ENCODE measurements at places on chromosomes 1 and 21. TPM values are rescaled to one million over a fixed set of nuclear protein-coding genes. Genes with fewer than 3 reads are reported as not detected.

DNA sequence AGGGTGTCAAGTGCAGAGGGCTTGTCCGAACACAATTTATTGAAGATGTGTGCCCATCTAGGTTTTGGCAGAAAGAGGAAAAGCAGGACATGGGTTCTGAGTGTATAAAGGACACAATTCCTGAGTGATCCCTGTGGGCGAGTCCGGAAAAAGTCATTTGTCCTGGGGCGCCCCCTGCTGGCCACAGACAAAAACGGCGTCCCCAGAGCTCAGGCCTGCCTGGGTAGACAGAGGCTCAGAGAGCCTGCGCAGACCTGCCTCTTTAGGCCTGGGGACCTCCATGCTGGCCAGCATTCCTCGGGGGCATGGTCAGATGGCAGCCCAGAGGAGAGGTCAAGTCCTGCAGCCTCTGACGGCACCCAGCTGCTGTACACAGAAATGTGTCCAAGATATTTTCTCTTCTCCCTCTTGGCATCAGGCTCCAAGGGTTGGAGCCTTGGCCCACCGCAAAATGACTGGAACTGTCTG is 65.5 kb upstream of the LRP8 start:
- H3K27me3 ChIP-seq: no peaks in the 10 kb centered on the region
- peak; percentile 86 for DNase-seq
- H3K27ac ChIP-seq: no peak overlapping the region
- no peaks in the 10 kb centered on the region for H3K4me1 ChIP-seq
- no peaks in the 10 kb centered on the region for H3K36me3 ChIP-seq

The C1orf116 gene
- 130 TPM for total RNA-seq

The TDRD5 gene
- 0.37 TPM for total RNA-seq

The AGT gene
- total RNA-seq: 3.5 TPM

- H3K4me1 ChIP-seq: peaks cover 3% of the 10 kb centered on the region
- H3K27me3 ChIP-seq: no peaks in the 10 kb centered on the region
- H3K36me3 ChIP-seq: no peaks in the 10 kb centered on the region
- H3K4me3 ChIP-seq: peak overlapping the region; percentile 29
- peak overlapping the region; percentile 86 for H3K27ac ChIP-seq
- DNase-seq: peak; percentile 91
Measured at GRCh38 chr21:45555557-45556301, 13.5 kb upstream of the SLC19A1 start.

The ESRRG gene
- total RNA-seq: 4.5 TPM

DNA sequence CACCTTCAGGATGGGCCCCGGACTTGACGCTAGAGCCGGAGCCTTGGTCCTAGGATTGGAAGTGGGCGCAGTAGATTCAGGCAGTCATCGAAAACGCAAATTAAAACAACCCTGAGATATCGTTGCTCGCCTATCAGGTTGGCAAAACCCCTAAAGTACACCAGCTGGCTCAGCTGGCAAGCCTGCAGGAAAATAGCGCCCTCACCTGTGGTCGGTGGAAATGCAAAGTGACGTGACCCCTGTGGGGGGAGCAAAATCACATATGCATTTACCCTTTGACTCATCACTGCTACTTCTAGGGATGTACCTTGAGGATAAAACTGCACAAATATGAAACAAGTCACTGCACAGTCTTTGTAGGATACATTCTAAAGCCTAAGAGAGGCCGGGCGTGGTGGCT is 170.3 kb upstream of the TMEM51 start:
- peaks cover 16% of the 10 kb centered on the region for H3K4me1 ChIP-seq
- no peak overlapping the region for H3K4me3 ChIP-seq
- H3K27ac ChIP-seq: no peak overlapping the region
- no peak for DNase-seq
- no peaks in the 10 kb centered on the region for H3K27me3 ChIP-seq

The AUNIP gene
- 1.1 TPM for total RNA-seq

DNA sequence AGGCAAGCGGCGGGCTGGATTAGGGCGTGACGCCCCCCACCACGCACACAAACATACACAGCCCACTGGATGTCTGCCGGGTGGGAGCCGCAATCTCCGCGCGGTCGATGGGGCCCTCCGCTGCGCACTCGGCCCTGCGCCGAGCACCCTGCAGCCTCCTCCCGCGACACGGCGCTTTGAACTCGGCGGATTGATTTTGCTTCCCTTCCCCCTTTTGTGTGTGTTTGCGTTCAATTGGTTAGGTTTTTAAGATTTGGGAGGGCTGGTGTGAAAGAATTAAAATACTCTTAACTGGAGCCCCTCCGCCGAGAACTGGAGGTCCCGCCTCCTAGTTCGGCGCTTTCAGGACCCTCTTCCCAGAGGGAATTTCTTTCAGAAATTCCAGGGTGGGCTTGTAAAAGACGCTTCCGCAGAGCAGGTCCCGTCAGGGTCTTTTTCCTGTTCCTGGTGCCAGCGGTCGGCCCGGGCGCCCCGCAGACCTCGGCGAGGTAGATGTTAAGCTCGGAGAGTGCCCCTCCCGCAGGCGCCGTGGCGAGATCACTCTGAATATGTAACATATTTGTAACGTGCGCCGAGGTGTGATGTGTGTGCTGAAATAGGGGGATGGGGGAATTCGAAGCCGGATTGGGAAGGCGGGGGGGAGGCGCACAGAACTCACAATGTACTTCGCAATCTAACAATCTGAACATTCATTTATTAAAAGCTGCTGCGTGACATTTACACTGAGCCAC is 8.0 kb upstream of the BARHL2 start:
- H3K36me3 ChIP-seq: no peaks in the 10 kb centered on the region
- DNase-seq: no peak
- no peak overlapping the region for H3K27ac ChIP-seq
- H3K4me1 ChIP-seq: no peaks in the 10 kb centered on the region
- no peak overlapping the region for H3K4me3 ChIP-seq

- DNase-seq: no peak
- H3K27ac ChIP-seq: no peak overlapping the region
- H3K27me3 ChIP-seq: no peaks in the 10 kb centered on the region
- H3K36me3 ChIP-seq: no peaks in the 10 kb centered on the region
- no peaks in the 10 kb centered on the region for H3K4me1 ChIP-seq
Measured at GRCh38 chr1:70745199-70745598, 302.4 kb downstream of the PTGER3 start.

GRCh38 chr1:7581754-7582459 is 189.2 kb upstream of the VAMP3 start:
- DNase-seq: peak; percentile 68
- no peak overlapping the region for H3K27ac ChIP-seq
- H3K4me1 ChIP-seq: peaks cover 10% of the 10 kb centered on the region
- no peaks in the 10 kb centered on the region for H3K27me3 ChIP-seq
